ENCODE measurements at places on chromosomes 12 and 14. TPM values are rescaled to one million over a fixed set of nuclear protein-coding genes. Genes with fewer than 3 reads are reported as not detected.

DUSP16 gene
- total RNA-seq = 12.9 TPM

GRCh38 chr14:90691627-90692026 is 124.6 kb downstream of the TTC7B start:
- DNase-seq = no peak

DNA sequence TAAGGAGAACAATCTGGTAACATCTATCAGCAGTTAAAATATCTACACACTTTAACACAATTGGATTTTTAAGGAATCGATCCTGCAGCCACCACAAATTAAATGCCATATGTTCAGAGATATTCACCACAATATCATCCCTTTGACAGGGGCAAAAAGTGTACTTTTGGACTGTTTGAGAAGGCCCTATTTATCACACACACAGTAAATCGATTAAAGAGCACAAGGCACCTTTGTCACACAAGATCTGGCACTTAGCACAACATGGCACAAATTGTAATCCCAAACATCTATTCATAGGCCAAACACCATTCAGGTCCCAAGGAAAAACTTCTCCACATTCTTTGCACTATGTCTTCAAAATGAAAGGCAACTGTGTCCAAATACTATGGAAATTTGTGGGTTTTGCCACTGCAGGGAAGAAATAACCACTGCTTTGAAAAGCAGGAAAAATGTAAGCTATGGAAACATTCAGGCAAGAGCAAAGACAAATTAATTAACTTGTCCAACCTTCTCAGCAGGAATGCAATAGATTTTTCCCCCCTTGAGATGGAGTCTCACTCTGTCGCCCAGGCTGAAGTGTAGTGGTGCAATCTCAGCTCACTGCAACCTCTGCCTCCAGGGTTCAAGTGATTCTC is 282.5 kb upstream of the TMPO start:
- DNase-seq = no peak

DNA sequence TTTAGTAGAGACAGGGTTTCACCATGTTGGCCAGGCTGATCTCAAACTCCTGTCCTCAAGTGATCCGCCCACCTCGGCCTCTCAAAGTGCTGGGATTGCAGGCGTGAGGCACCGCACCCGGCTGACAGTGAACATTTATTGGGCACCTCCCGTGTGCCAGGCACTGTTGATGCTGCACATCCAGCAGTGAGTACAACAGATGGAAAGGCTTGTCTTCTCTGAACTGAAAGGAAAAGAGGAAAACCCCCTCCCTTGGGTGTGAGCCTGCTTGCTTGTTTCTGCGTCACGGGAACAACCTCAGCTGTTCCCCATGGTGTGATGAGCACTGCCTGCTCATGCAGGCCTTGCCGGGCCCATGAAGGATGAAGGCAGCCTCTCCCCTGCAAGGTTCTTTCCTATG is 39.5 kb downstream of the DGLUCY start:
- DNase-seq = no peak

DNA sequence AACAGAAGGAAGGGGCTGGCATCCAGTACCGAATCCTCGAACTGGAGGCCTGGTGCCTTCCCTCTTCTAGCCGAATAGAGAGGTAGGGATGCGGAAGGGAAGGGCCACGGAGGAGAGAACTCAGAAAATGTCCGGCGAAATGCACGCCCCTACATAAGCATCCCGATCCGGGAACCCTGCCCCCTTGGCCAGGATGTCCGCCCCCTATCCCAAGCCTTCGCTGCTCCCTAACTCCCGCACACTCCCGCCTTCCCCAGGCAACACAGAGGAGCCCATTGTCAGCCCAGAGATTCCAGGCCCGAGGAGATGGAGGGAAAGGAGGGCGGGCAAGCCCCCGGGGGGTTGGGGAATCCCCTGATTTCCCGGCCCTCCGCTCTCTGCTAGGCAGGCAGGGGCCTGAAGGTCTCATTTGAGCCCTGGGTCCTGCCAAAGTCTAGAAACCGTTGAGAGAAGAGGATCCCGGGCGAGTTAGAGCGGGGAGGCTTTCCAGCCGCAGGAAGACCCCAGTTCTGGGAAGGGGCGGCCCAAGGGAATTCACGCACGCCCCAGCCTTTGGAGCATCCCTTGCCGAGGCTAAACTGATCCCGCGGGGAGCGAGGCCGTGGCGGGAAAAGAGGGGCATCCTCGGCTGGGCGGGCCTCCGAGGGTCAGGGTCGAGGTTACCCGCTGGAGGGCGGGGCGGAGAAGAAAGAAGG is 569 bp upstream of the ARHGEF40 start:
- DNase-seq = no peak

- DNase-seq = no peak
Measured at GRCh38 chr14:103762541-103762940, 46.9 kb downstream of the ZFYVE21 start.

DNA sequence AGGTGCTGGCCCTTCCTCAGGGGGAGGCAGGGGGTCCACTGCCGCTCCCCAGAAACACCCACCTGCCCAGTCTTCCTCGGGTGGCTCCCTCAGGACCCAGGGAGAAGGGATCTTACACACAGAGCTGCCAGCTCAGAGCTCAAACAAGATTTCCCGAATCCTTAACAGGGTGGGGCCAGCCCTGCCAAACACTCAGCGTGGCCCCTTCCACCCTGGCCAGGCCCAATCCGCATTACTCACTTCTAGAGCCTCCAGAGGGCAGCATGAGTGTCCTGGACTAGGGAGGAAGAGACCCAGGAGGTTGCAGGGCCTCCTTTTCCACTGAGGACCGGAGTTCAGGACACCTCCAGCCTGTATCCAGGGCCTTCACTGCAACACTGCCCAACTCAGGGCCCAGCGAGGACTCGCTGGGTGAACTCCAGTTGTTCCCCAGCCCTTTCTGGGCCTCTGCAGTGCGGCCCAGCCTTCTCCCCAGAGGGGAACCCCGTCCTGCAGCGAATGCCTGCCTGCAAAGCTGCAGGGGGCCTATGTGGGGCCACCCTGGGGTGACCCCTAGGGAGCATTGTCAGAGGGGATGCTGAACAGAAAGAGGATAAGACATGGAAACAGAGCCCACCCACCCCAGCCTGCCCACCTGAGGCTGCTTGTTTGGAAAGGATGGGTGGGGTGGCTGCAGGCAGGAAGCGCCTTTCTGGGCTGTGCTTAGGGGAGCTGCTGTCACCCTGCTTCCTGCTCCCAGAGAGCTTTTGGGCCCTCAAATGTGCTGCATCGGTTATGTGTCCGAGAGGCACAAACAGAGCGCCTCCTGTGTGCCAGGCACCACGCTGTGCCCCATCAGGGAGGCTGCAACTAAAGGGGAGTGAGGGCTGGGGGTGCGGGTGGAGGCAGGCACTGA is 43.8 kb downstream of the CCNK start:
- no peak for DNase-seq

- no peak for DNase-seq
Measured at GRCh38 chr14:31270196-31270772, 62.7 kb upstream of the HECTD1 start.

CIROP gene
- total RNA-seq = not detected

DNA sequence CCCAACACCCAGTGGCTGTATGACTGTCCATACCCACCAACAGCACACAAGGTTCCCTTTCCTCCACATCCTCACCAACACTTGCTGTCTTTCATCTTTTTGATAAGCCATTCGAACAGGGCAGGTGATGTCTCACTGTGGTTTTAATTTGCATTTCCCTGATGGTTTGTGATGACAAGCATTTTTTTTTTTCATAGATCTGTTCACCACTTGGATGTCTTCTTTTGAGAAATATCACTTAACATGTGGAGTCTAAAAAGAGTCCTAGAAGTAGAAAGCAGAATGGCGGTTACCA is 198.1 kb upstream of the DIO3 start:
- DNase-seq = no peak

- no peak for DNase-seq
Measured at GRCh38 chr14:21244544-21244943, 24.7 kb downstream of the HNRNPC start.

- DNase-seq = no peak
Measured at GRCh38 chr12:806200-806791, 53.9 kb downstream of the WNK1 start.

GRCh38 chr12:42756841-42757623 is 167.5 kb upstream of the PRICKLE1 start:
- DNase-seq = no peak

DNA sequence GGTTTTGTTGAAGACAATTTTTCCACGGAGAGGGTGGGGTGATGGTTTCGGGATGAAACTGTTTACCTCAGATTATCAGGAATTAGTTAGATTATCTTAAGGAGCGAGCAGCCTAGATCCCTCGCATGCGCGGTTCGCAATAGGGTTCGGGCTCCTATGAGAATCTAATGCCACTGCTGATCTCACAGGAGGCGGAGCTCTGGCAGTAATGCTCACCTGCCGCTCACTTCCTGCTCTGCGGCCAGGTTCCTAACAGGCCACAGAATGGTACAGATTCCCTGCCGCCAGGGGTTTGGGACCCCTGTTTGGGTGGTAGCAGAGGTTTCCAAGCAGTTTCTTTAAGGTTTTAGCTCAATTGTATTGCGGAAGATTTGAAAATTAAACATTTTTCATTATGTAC is 439.8 kb upstream of the OR4E1 start:
- DNase-seq = no peak

- no peak for DNase-seq
Measured at GRCh38 chr12:92036771-92037453, 108.7 kb downstream of the BTG1 start.

RTL1 gene
- total RNA-seq = not detected

AKAP3 gene
- total RNA-seq = 0.26 TPM

GRCh38 chr12:68831751-68832503 is 23.9 kb downstream of the MDM2 start:
- DNase-seq = no peak

RGS6 gene
- not detected for total RNA-seq

DNA sequence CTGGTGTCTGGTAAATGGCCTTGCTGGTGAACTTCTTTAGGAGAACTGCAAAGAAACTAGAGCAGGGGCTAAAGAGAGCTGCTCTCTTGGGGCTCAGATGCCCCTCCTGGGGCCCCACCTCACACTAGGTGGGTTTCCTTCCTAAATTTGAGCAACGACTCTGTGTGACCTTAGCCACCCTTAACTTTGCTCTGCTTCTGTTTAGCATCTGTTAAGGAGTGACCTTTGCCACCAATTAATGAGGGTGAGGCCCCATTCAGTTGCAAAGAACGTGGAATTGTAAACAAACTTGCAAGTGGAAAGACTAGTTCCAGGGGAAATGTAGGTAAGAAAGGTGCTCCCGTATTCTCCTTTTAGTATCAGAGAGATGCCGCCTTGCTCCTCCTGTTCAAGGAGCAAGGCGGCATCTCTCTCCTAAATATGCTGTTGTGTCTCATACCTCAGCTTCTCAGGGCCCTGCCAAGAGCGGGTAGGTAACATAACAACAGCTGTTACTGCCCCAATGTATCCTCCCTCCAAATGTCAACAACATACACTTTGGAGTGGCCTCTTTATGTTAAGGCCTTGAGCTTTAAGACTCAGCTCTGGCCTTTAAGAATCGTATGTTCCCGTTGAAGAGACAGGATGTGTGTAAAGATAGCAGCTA is 77.6 kb upstream of the FUT8 start:
- no peak for DNase-seq

DNA sequence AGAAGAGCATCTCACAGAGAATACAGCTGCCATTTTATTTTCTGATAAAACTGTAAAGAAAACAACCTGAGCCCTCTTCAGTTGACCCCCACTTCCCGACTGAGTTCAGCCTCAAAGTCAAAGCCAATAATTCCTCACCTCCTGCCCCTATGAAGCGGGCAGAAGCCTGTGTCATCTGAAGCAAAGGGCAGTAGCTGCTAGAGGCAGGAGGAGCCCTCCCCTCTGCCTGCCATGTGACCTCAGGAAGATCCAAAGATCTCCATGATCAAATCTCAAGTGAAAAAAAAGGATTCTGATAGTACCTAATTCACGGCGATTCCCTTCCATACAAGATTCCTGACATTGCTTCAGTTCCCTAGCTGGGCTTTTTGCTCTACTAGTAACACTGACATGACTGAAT is 223.1 kb upstream of the CAND1 start:
- no peak for DNase-seq

DNA sequence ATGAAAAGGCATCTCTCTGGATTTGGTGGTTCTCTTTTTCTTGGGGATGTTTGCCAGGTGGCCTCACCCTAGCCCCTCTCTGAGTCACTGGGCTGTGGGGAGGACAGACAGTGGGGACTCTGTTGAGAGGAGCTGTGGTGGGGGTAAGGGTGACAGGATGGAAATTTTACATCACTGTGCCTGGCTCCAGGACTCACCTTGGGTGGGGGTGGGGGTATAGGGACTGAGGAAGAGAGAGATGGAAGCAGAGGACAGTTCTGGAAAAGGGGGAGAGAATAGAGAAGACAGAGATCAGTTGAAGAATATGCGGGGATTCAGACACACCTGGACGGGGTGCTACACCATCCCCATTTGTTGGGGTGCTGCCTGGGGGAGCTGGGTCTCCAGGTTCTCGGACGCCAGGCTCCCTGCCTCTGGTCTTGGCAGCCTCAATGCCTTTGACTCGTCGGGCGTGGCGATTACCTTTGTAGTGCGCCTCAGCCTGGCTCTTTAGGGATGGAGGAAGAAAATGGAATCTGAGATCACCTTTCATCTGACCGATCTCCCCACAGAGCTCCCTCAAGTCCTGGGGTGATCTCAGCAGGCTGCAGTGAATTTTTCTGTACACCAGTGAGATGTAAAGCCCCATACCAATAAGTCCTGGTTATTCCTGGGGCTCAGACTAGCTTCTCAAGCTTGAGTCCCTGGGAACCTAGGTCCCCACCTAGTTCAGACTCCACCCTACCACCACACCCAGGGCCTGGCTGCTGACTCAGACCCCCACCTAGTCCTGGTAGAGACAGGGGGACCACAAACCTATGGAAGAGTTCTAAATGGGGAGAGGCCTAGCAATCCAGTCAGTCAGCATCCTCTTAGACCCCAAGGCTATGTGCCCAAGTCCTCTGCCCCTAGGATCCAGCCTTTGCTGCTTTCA is 9.6 kb upstream of the GPR84 start:
- no peak for DNase-seq

- DNase-seq = no peak
Measured at GRCh38 chr14:98244966-98245569, 1026.9 kb downstream of the BCL11B start.

- DNase-seq = no peak
Measured at GRCh38 chr12:30047516-30048254, 263.9 kb upstream of the TMTC1 start.

TSPAN19 gene
- total RNA-seq = not detected

LRRC10 gene
- not detected for total RNA-seq

CLEC4C gene
- not detected for total RNA-seq

TRIM9 gene
- total RNA-seq = 0.44 TPM

PLCZ1 gene
- total RNA-seq = not detected

DNA sequence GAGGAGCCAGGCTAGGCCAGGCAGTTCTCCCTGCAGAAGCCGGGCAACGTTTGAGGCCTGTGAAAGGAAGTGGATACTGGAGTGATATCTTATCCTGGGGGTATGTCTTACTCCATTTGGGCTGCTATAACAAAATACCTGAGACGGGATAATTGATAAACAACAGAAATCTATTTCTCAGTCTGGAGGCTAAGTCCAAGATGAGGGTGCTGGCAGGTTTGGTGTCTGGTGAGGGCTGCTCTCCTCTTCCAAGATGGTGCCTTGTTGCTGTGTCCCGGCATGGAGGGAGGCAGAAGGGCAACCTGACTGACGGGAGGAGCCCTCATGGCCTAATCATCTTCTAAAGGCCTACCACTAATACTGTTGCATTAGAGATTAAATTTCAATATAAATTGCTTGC is 15.7 kb upstream of the GALNT6 start:
- DNase-seq = no peak

BRF1 gene
- 25.0 TPM for total RNA-seq

NINJ2 gene
- total RNA-seq = 1.9 TPM

IL26 gene
- not detected for total RNA-seq

C12orf60 gene
- total RNA-seq = 0.54 TPM

GRCh38 chr14:101961011-101961721 is 3.2 kb upstream of the DYNC1H1 start:
- peak; percentile 68 for DNase-seq

GRCh38 chr12:116607039-116607438 is 47.9 kb downstream of the MAP1LC3B2 start:
- DNase-seq = no peak

LRFN5 gene
- total RNA-seq = 9.8 TPM

Data from Panc1 (cell line).